Colonic mucosa (tissue), 4 donors: ENCODE measurements at places on chromosomes 3 and 15. TPM values are rescaled to one million over a fixed set of nuclear protein-coding genes. Genes with fewer than 3 reads are reported as not detected.

GRCh38 chr3:123068601-123069381 is 2.0 kb downstream of the PDIA5 start:
- DNase-seq = no peak

DNA sequence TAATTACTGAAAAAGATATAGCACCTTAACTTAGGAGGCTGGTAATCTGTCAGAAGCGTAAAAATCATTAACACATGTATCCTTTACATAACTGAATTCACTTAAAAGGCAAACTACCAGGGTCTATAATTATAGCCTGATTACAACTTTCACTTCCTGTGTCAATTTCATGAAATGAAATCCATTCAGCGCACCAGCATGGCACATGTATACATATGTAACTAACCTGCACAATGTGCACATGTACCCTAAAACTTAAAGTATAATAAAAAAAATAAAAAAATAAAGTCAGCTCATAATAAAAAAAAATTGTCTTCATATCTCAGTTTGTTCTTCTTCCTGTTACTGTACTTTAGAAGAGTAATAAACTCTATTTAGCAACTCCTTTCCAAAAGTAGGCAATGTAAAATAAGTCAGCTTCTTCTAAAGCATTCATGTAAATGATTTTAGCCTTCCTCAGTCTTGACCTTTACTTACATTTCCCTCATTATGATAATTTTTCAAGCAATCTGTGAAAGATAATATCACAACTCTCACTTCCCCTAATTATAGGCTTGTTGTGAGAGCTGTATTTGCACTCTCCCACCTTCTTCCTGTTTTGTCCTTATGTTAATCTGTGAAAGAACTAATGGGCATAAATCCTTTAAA is 50.1 kb downstream of the KBTBD8 start:
- no peak for DNase-seq

GRCh38 chr15:74007820-74008371 is 13.4 kb downstream of the PML start:
- no peak for DNase-seq

GRCh38 chr3:114104414-114104813 is 47.9 kb downstream of the QTRT2 start:
- no peak for DNase-seq

- DNase-seq = no peak
Observed at GRCh38 chr3:72439321-72440183, 408.7 kb downstream of the SHQ1 start.

TRIM42 gene
- not detected for total RNA-seq
